Head of caudate nucleus (tissue), 42 donors: ENCODE measurements at places on chromosomes 1 and 21.

DNA sequence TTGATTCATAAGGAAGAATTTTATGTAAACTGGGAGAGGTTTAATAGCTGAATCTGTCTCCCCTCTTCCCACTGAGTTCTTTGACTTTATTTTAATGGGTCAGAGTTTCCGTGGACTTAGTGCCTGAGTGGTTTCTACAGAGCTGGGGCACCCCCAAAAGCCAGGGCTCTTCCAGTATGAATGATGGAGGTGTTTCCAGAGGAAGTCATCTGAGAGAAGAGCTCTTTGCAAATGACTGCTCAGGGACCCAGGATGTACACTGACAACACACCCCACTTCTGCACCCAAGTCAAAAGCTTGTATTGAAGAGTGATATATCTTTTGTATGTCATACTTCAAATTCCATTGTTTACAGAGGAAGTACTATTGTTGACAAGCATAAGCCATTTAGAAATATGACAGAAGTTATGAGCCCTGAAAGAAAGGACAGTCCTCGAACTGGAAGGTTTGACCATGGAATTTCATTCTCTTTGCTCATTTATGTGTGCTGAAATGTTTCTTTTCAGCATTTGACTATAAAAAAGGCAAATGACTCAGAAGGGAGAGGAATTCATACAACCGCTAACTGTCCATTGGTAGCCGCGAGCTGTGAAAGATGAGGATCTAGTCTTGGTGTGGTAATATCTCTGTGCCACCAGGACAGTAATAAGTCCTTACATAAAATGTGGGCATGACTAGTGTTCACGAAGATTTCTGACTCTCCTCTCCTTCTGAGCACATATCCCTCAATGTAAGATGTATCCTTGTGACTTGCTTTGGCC lies 25.4 kb upstream of the LMX1A start:
- DNase-seq = no peak

- DNase-seq = no peak
Observed at GRCh38 chr1:1253314-1253713, 6.8 kb upstream of the C1QTNF12 start.

GRCh38 chr1:170670802-170671628 lies 7.1 kb downstream of the PRRX1 start:
- peak; percentile 78 for DNase-seq

- peak; percentile 45 for DNase-seq
Observed at GRCh38 chr1:156813750-156814570, 2.7 kb downstream of the SH2D2A start.

DNA sequence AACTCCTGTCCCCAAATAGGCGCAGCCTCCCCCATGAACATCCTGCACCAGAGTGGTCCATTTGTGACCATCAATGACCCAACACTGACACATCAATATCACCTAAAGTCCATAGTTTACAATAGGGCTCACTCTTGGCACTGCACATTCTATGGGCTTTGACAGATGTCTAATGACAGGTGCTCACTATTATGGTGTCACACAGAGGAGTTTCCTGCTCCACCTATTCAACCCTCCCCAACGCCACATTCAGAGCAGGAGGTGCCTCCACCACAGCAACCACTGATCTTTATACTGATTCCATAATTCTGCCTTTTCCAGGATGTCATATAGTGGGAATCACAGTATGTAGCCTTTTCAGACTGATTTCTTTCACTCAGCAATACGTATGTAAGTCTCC lies 24.2 kb downstream of the GNG4 start:
- DNase-seq = no peak

DNA sequence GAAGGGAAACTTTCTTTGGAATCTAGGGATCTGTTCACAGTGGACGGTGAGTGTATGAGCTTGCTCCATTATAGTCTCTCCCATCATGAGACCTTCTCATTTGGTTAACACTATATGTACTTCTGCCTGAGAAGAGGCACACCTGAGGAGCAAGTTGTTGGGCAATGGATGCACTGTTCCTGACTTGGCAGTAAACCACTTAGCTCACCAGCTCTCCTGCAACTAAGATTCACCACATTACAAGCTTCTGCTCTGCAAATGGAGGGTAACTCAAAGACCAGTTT lies 10.2 kb downstream of the MACF1 start:
- no peak for DNase-seq

DNA sequence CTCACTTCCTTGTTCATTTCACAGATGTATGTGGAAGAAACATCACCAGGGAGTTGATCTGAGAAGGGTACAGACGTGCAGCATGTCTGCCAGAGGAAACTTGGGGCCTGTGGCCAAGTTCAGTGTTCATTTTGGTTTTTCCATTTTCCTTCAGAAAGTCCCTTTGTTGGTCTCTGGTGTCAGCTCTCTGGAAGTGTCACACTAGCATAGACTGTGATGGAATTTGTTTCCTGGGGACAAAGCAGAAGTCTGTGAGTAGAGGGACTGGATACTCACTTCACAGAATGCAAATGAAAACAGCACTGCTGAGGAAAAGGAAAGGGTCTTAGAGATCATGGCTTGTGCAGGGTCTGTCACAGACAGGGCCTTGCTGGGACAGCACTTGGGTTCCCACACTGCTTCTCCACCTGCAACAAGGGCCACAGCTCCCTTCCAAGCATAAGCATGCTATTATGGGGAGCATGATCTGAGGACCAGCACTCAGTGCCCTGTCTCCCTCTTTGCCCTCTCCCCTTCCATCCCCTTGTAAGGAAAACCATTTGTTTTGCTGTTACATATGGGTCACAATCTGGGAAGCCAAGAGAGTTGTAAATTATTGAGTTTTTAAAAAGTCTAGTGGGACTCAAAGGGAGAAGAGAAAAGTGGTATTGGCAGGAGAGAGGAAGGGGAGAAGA lies 31.4 kb upstream of the CD84 start:
- DNase-seq = no peak

GRCh38 chr1:67860776-67861175 lies 27.5 kb upstream of the GNG12 start:
- no peak for DNase-seq

DNA sequence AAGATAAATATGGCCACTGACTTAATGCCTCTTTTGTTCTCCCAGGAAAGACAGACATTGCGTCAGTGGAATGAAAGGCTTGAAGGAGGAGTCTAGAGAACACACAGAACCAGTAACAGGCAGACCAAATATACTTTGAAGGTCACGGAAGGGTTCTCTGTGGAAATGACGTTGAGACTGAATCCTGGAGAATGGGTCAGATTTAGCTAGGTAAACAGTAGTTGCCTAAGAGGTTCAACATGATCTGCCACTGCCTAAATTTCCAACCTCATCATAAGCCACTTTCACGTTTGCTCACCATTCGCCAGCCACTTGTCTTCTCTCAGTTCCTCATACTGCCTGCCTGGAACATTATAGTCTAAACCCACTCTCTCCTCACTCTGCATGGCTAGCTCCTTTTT lies 20.5 kb downstream of the PLA2G4A start:
- no peak for DNase-seq

- no peak for DNase-seq
Observed at GRCh38 chr1:29196863-29197589, 15.3 kb upstream of the SRSF4 start.

- no peak for DNase-seq
Observed at GRCh38 chr1:236395230-236395946, 1.3 kb downstream of the EDARADD start.

GRCh38 chr1:201119206-201120197 lies 7.3 kb upstream of the CACNA1S start:
- peak; percentile 35 for DNase-seq

GRCh38 chr1:7047866-7048265 lies 262.6 kb downstream of the CAMTA1 start:
- DNase-seq = no peak

DNA sequence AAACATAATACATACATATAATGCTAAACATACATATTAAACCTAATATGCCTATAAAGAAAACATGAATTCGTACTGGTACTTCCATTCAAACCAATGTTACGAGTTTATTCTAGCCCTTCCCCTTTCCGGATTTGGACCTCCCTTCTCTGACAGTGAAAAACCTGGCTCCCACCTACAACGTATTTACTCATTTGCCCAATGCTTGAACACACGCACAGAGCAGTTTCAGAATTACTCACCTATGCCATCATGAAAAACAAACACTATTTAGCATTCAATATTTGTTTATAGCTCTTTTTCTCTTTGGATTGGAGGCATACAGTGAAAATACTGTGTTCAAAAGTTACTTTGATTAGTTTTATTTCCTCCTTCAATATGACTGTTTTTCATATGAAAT lies 204.4 kb downstream of the LMX1A start:
- DNase-seq = no peak

- DNase-seq = no peak
Observed at GRCh38 chr21:40732253-40733023, 114.5 kb downstream of the DSCAM start.

- DNase-seq = no peak
Observed at GRCh38 chr1:150696162-150696561, 792 bp downstream of the GOLPH3L start.

DNA sequence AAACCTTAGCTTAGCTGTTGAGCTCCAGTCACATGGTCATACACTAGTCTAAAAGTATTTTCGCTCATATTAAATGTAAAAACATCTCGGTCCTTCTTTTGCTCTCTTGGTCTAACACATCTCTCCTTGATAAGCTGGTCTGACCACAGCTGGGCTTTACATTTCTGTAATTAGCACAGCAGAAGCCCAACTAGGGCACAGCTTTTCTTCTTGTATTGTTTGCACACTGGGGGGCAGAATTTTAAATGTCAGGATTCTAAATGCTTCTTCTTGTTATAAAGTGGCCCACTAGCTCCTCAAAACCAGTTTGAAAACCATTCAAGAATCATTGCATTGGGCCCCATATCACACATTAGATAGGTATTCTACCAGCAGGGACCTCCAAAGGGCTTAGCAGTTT lies 289.1 kb upstream of the PKN2 start:
- no peak for DNase-seq

- DNase-seq = no peak
Observed at GRCh38 chr1:46472498-46473181, 17.0 kb upstream of the DMBX1 start.

- DNase-seq = no peak
Observed at GRCh38 chr1:40802742-40803113, 19.1 kb downstream of the KCNQ4 start.

DNA sequence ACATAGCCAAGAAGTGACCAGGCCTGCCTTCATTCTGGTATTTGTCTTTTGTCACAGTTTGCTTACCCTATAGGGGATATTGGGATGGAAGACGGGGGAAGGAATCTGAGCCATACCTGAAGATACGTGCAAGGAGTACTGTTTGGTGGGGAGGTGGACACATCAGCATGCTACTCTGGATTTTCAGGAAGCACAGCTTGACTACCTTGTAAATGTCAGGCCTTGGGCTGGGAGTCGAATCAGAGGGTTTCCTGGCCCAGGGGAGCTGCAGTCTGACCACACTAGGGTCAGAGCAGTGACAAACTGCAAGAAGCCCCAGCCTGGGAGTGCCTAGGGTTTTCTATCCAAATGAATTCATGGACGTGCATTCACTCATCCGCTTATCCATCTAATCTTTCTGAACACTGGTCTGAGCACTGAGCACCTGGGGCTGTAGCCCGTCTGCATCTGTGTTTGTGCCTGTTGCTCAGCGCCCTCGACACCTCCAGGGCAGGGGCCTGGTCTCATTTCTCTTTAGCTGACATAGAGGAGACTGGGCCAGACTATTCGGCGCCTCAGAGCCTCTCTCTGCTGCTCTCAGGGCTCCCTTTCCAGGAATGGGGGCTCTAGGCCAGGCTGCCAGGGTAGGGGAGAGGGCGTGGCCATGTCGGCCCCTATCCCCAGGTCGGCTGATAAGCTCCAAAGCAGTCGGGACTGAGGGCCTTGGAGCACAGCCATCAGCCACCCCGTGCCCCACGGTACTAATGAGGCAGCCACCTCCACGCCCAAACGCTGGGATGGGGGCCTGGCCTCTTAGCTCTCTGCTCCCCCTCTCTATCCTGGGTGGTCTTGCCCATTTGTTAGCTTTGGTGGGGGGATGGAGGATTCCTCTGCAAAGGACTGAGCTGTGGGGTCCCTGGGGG lies 47.0 kb upstream of the SLC2A1 start:
- DNase-seq = no peak

GRCh38 chr1:20087668-20088067 lies 17.7 kb downstream of the PLA2G5 start:
- no peak for DNase-seq
